ENCODE measurements at places on chromosomes 2 and 18. TPM values are rescaled to one million over a fixed set of nuclear protein-coding genes. Genes with fewer than 3 reads are reported as not detected.

- no peak overlapping the region for H3K27ac ChIP-seq
- H3K36me3 ChIP-seq = no peaks in the 10 kb centered on the region
- H3K27me3 ChIP-seq = no peaks in the 10 kb centered on the region
- no peaks in the 10 kb centered on the region for H3K4me1 ChIP-seq
- no peak for DNase-seq
- no peak overlapping the region for H3K4me3 ChIP-seq
Observed at GRCh38 chr2:45518546-45518945, 92.5 kb downstream of the SRBD1 start.

DNA sequence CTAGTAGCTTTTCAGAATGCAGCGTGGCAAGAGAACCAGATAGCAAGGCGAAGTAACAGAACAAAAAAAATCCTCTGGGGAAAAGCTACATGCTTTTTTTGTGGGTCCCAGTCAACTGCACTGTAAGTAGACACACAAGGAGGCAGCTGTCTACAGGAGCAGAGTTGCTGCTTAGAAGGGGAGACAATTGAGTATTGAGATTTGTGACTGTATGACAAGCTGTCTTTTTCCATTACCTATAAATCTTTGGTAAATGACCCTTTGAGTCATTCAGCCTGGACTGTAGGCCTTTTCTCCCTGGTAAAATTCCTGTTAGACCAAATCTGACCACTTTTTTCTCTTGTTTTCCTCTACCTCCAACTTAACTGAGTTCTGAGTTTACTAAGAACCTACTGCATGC lies 144.1 kb upstream of the FOSL2 start:
- no peaks in the 10 kb centered on the region for H3K36me3 ChIP-seq
- H3K4me1 ChIP-seq = no peaks in the 10 kb centered on the region
- H3K27ac ChIP-seq = no peak overlapping the region
- H3K4me3 ChIP-seq = no peak overlapping the region
- no peaks in the 10 kb centered on the region for H3K27me3 ChIP-seq

DNA sequence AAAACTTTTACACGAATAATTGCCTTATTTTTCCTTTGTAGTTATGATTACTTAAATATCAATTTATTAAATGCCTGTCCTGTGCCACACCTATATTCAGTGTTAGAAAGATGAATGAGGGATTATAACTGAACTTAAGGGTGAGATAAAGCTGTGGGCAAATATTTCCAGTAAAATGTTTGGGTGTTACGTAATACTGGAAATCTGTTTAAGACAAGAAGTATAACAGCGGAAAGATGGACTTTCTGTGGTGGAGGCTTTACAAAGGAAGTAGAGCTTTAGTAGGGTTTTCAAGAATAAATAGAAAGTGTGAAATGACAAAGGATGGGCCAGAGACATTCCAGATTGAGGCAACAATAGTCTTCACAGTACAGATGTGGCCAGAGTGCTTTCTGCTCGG lies 927.0 kb downstream of the DPP10 start:
- H3K4me1 ChIP-seq = no peaks in the 10 kb centered on the region
- no peak for DNase-seq
- no peak overlapping the region for H3K4me3 ChIP-seq
- no peaks in the 10 kb centered on the region for H3K36me3 ChIP-seq
- H3K27ac ChIP-seq = no peak overlapping the region

DNA sequence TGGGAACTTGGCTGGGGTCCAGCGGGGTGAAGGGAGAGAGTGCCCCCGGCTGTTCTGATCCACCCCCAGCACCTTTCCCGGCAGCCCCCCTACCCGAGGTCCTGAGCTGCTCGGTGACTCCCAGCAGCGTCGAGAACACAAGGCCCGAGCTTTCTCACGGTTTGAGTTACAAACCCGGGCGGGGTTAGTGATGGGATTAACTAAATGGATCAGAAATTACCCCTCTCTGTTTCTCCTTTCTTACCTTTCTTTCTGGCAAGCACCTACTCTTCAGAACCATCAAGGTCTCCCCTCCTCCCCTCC lies 139.4 kb upstream of the GPC1 start:
- no peak for DNase-seq
- H3K27me3 ChIP-seq = no peaks in the 10 kb centered on the region
- H3K4me1 ChIP-seq = no peaks in the 10 kb centered on the region
- H3K27ac ChIP-seq = no peak overlapping the region
- H3K36me3 ChIP-seq = no peaks in the 10 kb centered on the region

- no peaks in the 10 kb centered on the region for H3K27me3 ChIP-seq
- H3K4me3 ChIP-seq = no peak overlapping the region
- DNase-seq = no peak
- H3K36me3 ChIP-seq = no peaks in the 10 kb centered on the region
Observed at GRCh38 chr2:235215248-235215647, 263.4 kb downstream of the SH3BP4 start.

- H3K4me3 ChIP-seq = no peak overlapping the region
- no peaks in the 10 kb centered on the region for H3K27me3 ChIP-seq
- H3K27ac ChIP-seq = no peak overlapping the region
- H3K36me3 ChIP-seq = no peaks in the 10 kb centered on the region
- no peak for DNase-seq
- no peaks in the 10 kb centered on the region for H3K4me1 ChIP-seq
Observed at GRCh38 chr2:224836263-224836662, 120.1 kb upstream of the CCDC195 start.

DNA sequence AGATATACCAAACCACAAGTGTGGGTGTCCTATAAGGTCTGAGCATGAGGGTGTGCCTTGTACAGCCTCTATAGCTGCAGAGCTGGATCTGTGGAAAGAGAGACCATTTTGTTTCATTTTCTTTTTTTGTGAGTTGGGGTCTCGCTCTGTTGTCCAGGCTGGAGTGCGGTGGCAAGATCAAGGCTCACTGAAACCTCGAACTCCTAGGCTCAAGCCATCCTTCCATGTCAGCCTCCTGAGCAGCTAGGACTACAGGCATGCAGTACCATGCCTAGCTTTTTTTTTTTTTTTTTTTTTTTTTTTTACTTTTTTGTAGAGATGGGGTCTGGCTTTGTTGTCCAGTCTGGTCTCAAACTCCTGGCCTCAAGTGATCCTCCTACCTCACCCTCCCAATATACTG lies 10.7 kb downstream of the KIF3C start:
- no peaks in the 10 kb centered on the region for H3K36me3 ChIP-seq
- H3K27me3 ChIP-seq = no peaks in the 10 kb centered on the region
- peaks cover 23% of the 10 kb centered on the region for H3K4me1 ChIP-seq
- no peak for DNase-seq
- H3K4me3 ChIP-seq = no peak overlapping the region

GRCh38 chr2:160940699-160941098 lies 219.5 kb upstream of the TANK start:
- peaks cover 8% of the 10 kb centered on the region for H3K4me1 ChIP-seq
- no peak overlapping the region for H3K4me3 ChIP-seq
- DNase-seq = peak; percentile 61
- H3K27ac ChIP-seq = no peak overlapping the region

DNA sequence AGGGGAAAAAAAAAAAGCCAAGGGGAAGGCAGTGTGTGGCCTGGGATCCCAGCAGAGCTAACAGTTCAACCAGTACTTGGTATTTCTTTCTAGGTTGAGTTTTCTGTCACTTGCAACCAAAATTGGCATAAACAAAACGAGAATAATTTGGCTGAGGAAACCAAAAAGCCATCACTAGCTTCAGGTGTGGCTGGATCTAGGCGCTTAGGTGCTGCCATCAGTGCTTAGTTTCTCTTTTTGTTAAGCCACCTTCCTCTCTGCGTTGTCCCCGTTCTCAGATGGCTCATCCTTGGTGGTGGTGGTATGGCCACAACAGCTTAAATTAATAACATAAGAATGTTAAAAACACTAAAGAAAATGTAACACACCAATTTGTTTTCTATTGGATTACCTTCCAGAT lies 2.4 kb downstream of the EFHD1 start:
- no peak overlapping the region for H3K4me3 ChIP-seq
- peaks cover 13% of the 10 kb centered on the region for H3K4me1 ChIP-seq
- no peak for DNase-seq
- no peaks in the 10 kb centered on the region for H3K27me3 ChIP-seq
- no peak overlapping the region for H3K27ac ChIP-seq
- H3K36me3 ChIP-seq = no peaks in the 10 kb centered on the region

GRCh38 chr2:203453858-203454451 lies 81.1 kb downstream of the RAPH1 start:
- H3K4me1 ChIP-seq = peaks cover 32% of the 10 kb centered on the region
- peaks cover 23% of the 10 kb centered on the region for H3K36me3 ChIP-seq
- H3K4me3 ChIP-seq = no peak overlapping the region
- no peaks in the 10 kb centered on the region for H3K27me3 ChIP-seq

DNA sequence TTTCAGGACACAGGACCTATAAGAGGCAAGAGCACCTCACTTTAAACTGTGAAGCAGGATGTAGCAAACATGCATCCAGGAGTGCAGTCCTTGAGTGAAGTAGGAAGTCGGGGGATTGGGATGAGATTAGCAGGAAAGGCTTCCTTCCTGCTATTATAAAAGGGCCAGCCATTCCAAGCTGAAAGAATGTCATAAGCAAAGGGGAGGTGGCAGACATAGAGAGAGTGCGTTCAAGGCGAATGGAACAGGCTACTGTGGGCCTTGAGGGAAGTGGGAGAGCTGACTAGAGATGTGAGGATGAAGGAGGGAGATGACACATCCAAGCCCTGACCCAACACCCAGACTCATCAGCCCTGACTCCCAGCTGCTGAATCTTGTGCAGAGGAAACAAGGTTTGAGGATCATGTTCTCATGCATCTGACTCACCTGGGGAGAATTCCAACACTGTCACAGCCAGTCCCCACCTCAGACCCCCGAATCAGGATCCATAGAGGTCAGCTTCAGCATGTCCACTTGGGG lies 63.9 kb downstream of the GYPC start:
- H3K4me3 ChIP-seq = no peak overlapping the region
- no peak for DNase-seq
- H3K27me3 ChIP-seq = no peaks in the 10 kb centered on the region
- H3K4me1 ChIP-seq = no peaks in the 10 kb centered on the region

- H3K27ac ChIP-seq = no peak overlapping the region
- no peaks in the 10 kb centered on the region for H3K4me1 ChIP-seq
- H3K36me3 ChIP-seq = no peaks in the 10 kb centered on the region
Observed at GRCh38 chr2:20534913-20535801, 88.3 kb downstream of the RHOB start.

- H3K27ac ChIP-seq = no peak overlapping the region
- no peak overlapping the region for H3K4me3 ChIP-seq
- H3K4me1 ChIP-seq = no peaks in the 10 kb centered on the region
- H3K27me3 ChIP-seq = no peaks in the 10 kb centered on the region
- H3K36me3 ChIP-seq = no peaks in the 10 kb centered on the region
- DNase-seq = no peak
Observed at GRCh38 chr2:68475110-68475509, 7.7 kb downstream of the APLF start.

GRCh38 chr18:10232062-10232461 lies 222.4 kb upstream of the APCDD1 start:
- no peaks in the 10 kb centered on the region for H3K36me3 ChIP-seq
- no peak overlapping the region for H3K27ac ChIP-seq
- H3K27me3 ChIP-seq = no peaks in the 10 kb centered on the region
- no peak for DNase-seq
- no peak overlapping the region for H3K4me3 ChIP-seq
- H3K4me1 ChIP-seq = no peaks in the 10 kb centered on the region

DNA sequence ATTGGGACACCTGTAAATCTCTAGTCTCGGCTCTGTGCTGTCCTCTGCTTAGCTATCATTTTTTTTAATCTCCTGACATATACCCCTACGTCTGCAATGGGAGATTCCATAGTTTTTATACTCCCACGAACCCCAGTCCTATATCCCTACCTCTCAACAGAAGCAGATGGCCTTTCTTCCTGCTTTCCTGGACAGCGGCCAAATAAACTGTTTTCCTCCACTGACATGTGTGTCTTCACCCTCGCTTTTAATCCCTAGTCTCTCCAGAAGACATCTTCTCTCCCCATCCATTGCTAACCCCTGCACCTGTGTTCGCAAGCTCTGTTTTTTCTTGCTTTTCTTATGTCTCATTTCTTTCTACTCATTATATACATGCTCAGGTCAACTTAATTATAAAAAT lies 395.4 kb downstream of the EPHA4 start:
- H3K4me1 ChIP-seq = no peaks in the 10 kb centered on the region
- no peak overlapping the region for H3K4me3 ChIP-seq
- no peak overlapping the region for H3K27ac ChIP-seq
- no peaks in the 10 kb centered on the region for H3K27me3 ChIP-seq

DNA sequence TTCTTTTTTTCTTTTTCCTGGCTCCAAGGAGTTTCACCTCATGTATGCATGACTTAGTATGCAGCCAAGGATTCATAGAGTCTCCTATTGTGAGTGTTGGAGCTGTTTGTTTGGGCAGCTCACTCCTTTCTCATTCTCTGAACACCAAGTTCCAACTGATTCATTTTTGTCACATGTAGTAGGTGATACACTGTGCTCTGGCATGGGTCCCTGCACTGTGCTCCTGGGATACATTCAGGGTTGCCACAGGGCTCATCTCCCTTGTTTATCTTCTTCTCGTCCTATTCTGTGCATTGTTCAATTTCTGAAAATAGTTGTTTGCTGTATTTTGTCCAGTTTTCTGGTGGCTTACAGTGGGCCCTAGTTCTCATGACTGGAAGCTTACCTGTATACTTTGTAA lies 96.8 kb downstream of the ZNF407 start:
- H3K4me3 ChIP-seq = no peak overlapping the region
- H3K4me1 ChIP-seq = peaks cover 5% of the 10 kb centered on the region
- no peak overlapping the region for H3K27ac ChIP-seq
- no peak for DNase-seq
- H3K36me3 ChIP-seq = no peaks in the 10 kb centered on the region

DNA sequence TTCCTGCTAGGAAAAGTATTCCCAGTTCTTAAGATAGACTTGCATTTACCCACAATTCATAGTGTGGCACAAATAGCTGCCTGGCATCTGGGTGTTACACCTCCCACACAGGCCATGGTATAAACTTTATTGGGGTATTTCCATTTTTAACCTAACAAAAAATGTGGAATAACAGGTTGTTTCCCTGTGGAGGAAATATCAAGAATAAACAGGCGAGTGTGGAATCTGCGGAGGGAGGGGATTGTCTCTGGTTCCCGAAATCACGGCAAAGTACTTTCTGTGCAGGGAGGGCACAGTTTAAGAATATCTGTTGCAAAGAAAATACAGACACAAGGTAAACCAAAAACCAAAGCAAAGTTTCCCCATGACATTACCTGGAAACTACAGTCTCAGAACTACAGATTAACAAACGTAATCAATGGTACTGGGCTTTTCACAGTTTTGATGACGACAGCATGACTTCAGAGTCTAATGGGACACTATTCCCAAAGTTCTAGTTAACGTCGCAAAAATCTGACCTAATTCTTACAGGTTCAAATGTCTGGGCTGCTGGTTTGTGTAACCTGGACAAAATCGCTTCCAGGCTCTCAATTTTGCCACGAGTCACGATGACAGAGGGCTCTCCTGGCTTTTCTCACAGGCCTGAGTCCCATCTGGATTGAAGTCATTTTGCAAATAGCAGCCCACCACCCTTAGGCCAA lies 1.4 kb downstream of the STARD7 start:
- peaks cover 49% of the 10 kb centered on the region for H3K4me1 ChIP-seq
- no peak for DNase-seq
- no peaks in the 10 kb centered on the region for H3K36me3 ChIP-seq
- no peaks in the 10 kb centered on the region for H3K27me3 ChIP-seq
- peak overlapping the region; percentile 57 for H3K4me3 ChIP-seq
- peak overlapping the region; percentile 98 for H3K27ac ChIP-seq

Gene SPATA3
- total RNA-seq = 0.54 TPM

Gene PDCD1
- total RNA-seq = 2.3 TPM

Gene APCDD1
- total RNA-seq = 13.5 TPM

Gene HS1BP3
- total RNA-seq = 42.7 TPM

Gene LRP2
- total RNA-seq = 164 TPM

Gene RAB31
- 33.9 TPM for total RNA-seq

Gene SF3B1
- total RNA-seq = 297 TPM

Gene ZFAND2B
- total RNA-seq = 78.7 TPM

Gene FBXO41
- total RNA-seq = 1.7 TPM

Gene CELF4
- not detected for total RNA-seq
